ENCODE measurements at places on chromosomes 16 and 17. TPM values are rescaled to one million over a fixed set of nuclear protein-coding genes. Genes with fewer than 3 reads are reported as not detected.

The KRTAP2-3 gene
- total RNA-seq: 6.3 TPM

The CYTH1 gene
- total RNA-seq: 34.3 TPM

The TPSG1 gene
- total RNA-seq: not detected

The CYB5B gene
- 689 TPM for total RNA-seq

Measured in HCT116 (cell line).